ENCODE measurements at places on chromosomes 4 and X. TPM values are rescaled to one million over a fixed set of nuclear protein-coding genes. Genes with fewer than 3 reads are reported as not detected.

DNA sequence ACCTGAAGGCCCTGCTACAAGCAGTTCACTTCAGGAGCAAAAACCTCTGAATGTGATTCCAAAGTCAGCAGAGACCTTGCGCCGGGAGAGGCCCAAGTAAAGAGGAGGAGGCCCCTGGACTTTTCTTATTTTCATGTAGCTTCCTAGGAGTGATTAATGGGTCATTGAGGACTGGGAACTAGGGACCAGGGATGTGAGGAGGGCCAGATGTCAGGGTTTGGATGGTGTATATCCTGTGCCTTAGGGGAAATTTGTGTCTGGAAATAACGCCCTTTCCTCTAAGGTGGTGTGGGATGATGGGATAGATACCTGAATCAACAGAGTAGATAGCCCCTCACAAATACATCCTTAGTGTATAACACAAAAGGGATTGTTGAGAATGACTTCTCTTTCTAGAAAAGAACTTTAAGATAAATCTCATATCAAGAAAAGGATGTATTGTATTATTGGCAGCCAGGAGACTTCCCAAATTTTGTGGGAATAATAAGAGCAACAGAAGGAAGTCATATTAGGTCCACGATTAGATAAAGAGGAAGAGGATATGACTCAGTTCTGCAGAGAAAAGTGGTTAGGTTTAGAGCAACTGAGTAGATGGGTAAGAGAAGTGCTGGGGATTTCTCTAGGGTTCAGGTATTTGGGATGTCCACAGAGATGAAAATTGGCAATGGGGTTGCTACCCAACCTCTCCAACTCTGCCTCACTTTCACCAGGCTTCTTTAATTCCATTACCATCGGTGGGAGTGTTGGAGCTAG is 1.1 kb downstream of the ITGB1BP2 start:
- DNase-seq: peak; percentile 24
- H3K4me1 ChIP-seq: no peaks in the 10 kb centered on the region
- H3K4me3 ChIP-seq: no peak overlapping the region
- no peak overlapping the region for H3K27ac ChIP-seq

The GC gene
- not detected for total RNA-seq

GRCh38 chr4:113502476-113502875 is 259.1 kb downstream of the CAMK2D start:
- peak; percentile 50 for DNase-seq
- H3K27me3 ChIP-seq: no peaks in the 10 kb centered on the region
- H3K4me1 ChIP-seq: no peaks in the 10 kb centered on the region

GRCh38 chr4:26094911-26095310 is 180.9 kb downstream of the SMIM20 start:
- H3K4me1 ChIP-seq: peaks cover 6% of the 10 kb centered on the region
- no peak overlapping the region for H3K4me3 ChIP-seq
- H3K36me3 ChIP-seq: no peaks in the 10 kb centered on the region
- H3K27ac ChIP-seq: no peak overlapping the region
- H3K27me3 ChIP-seq: no peaks in the 10 kb centered on the region

GRCh38 chrX:101682723-101683122 is 23.1 kb upstream of the ARMCX2 start:
- no peak overlapping the region for H3K27ac ChIP-seq
- H3K4me3 ChIP-seq: no peak overlapping the region
- peaks cover 2% of the 10 kb centered on the region for H3K27me3 ChIP-seq

- no peak overlapping the region for H3K4me3 ChIP-seq
- H3K27ac ChIP-seq: no peak overlapping the region
- no peaks in the 10 kb centered on the region for H3K36me3 ChIP-seq
- DNase-seq: no peak
- no peaks in the 10 kb centered on the region for H3K27me3 ChIP-seq
Observed at GRCh38 chrX:3584415-3584996, 128.9 kb downstream of the PRKX start.

GRCh38 chr4:60544981-60545380 is 655.1 kb upstream of the ADGRL3 start:
- H3K4me3 ChIP-seq: no peak overlapping the region
- H3K4me1 ChIP-seq: no peaks in the 10 kb centered on the region
- no peak overlapping the region for H3K27ac ChIP-seq
- no peaks in the 10 kb centered on the region for H3K27me3 ChIP-seq
- peak; percentile 13 for DNase-seq

The SPANXA2 gene
- not detected for total RNA-seq

Data from IMR-90 (cell line).